Subcutaneous preadipocyte (primary cell): ENCODE measurements at places on chromosomes 1 and 21. TPM values are rescaled to one million over a fixed set of nuclear protein-coding genes. Genes with fewer than 3 reads are reported as not detected.

The RORC gene
- not detected in 2 replicates for total RNA-seq

The FHL3 gene
- 19.8 and 22.7 TPM in 2 replicates for total RNA-seq

The IGSF5 gene
- total RNA-seq = not detected in 2 replicates

The RNF2 gene
- 19.8 and 21.7 TPM in 2 replicates for total RNA-seq

The KLF17 gene
- total RNA-seq = 0.37 TPM in 1 of 2 replicates, not detected in the other

The SLC30A2 gene
- total RNA-seq = not detected in 2 replicates

The C1orf141 gene
- total RNA-seq = not detected in 2 replicates

The B3GALT2 gene
- total RNA-seq = under 0.01 TPM in 1 of 2 replicates, not detected in the other

The NBL1 gene
- total RNA-seq = 56.6 and 62.9 TPM in 2 replicates
